ENCODE measurements at places on chromosomes 16 and 17. TPM values are rescaled to one million over a fixed set of nuclear protein-coding genes. Genes with fewer than 3 reads are reported as not detected.

The CDR2L gene
- total RNA-seq = 3.4 TPM

The SPHK1 gene
- 1.7 TPM for total RNA-seq

The TP53TG3 gene
- total RNA-seq = not detected

The KRTAP4-6 gene
- not detected for total RNA-seq

The APOH gene
- total RNA-seq = 0.31 TPM

The TTLL6 gene
- total RNA-seq = not detected

The CDRT15 gene
- not detected for total RNA-seq

The OMG gene
- total RNA-seq = 0.13 TPM

The HIRIP3 gene
- total RNA-seq = 10.5 TPM

The AATK gene
- total RNA-seq = 6.3 TPM

DNA sequence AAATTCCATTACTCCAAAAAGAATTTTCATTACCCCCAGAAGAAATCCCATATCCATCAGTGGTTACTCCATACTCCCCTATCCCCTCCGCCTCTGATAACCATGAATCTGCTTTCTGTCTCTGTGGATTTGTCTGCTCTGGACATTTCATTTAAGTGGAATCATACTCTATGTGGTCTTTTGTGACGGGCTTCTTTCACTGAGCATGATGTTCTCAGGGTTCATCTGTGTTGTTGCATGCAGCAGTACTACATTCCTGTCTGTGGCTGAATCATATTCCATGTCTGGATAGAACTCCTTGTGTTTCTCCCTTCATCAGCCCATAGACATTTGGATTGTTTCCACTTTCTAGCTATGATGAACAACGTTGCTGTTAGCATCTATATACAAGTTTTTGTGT, 59.5 kb upstream of the IRX3 start:
- no peak overlapping the region for H3K4me3 ChIP-seq
- peaks cover 8% of the 10 kb centered on the region for H3K4me1 ChIP-seq
- H3K36me3 ChIP-seq = no peaks in the 10 kb centered on the region
- peaks cover 3% of the 10 kb centered on the region for H3K27me3 ChIP-seq
- no peak for DNase-seq
- H3K27ac ChIP-seq = no peak overlapping the region

GRCh38 chr17:10081571-10082169, 116.7 kb downstream of the GAS7 start:
- H3K36me3 ChIP-seq = no peaks in the 10 kb centered on the region
- DNase-seq = no peak
- no peak overlapping the region for H3K27ac ChIP-seq
- no peak overlapping the region for H3K4me3 ChIP-seq

- peak overlapping the region; percentile 45 for H3K27ac ChIP-seq
- peaks cover 16% of the 10 kb centered on the region for H3K4me1 ChIP-seq
- peaks cover 8% of the 10 kb centered on the region for H3K36me3 ChIP-seq
- no peaks in the 10 kb centered on the region for H3K27me3 ChIP-seq
- peak; percentile 91 for DNase-seq
- no peak overlapping the region for H3K4me3 ChIP-seq
Observed at GRCh38 chr16:4501071-4501478, 24.9 kb downstream of the HMOX2 start.

GRCh38 chr17:42560246-42560645, 1.7 kb upstream of the COASY start:
- peaks cover 29% of the 10 kb centered on the region for H3K4me1 ChIP-seq
- H3K4me3 ChIP-seq = no peak overlapping the region
- no peaks in the 10 kb centered on the region for H3K27me3 ChIP-seq
- DNase-seq = no peak
- no peak overlapping the region for H3K27ac ChIP-seq

DNA sequence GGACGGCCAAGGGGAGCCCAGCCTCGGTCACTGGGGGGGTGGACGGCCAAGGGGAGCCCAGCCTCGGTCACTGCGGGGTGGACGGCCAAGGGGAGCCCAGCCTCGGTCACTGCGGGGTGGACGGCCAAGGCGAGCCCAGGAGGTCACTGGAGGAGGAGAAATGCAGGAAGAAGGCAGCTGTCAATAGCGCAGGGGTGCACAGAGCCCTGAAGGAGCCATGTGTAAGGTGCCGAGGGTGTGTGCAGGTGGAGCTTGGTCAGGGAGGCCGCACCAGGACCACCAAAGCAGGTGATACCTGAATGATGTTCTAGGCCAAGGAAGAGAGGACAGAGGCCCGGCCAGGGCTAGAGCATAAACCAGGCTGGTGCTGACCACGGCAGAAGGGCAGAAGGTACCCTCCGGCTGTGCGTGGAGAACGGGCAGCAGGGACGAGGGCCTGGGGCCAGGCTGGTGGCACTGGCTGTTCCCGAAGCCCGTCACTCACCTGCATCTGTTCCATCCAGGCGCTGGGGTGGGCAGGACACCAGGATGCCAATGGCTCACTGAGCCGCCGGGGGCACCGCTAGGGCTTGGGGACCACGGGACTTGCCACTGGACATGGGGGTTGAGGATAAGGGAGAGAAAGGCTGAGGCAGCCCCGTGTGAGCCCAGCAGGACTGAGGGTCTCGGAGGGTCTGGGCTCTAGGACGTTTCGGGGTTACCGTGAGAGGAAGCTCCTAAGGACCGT, 5.9 kb upstream of the CCDC57 start:
- H3K27ac ChIP-seq = no peak overlapping the region
- no peaks in the 10 kb centered on the region for H3K36me3 ChIP-seq
- peaks cover 16% of the 10 kb centered on the region for H3K4me1 ChIP-seq
- DNase-seq = no peak

DNA sequence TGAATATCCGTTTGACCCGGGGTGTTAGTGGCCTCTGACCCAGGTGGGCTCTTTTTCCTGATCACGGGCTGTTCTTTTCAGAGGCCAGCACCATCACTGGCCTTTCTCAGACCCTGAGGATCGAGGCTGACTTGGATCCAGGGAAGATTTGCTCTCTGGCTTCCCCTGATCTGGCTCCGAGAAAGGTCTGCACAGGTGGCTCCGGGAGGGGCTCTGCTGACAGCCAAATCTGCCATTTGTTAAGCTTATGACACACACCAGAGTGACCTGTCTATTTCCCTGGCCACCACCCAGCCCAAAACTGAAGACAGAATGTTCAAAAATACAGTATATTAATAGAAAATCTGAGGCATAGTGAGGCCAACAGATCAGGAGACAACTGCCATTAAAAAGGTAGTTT, 221.8 kb upstream of the TNRC6C start:
- no peak for DNase-seq
- H3K4me3 ChIP-seq = no peak overlapping the region
- peaks cover 6% of the 10 kb centered on the region for H3K27me3 ChIP-seq

DNA sequence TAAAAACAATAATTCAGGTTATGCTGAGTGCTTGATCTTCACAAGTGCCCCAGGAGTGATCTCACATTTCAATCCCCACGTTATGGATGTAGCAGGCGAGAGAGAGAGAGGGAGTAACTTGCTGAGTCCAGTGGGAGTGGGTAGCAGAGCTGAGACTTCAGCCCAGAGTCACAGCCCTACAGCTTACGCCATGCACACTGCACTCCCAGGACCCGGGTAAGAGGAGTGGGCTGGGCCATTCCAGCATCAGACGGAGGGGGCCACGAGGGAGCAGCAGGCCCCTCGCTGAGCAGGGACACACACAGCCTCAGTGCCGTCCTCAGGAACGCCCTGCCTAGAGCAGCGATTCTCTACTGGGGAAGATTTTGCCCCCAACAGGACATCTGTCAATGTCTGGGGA, 9.8 kb upstream of the KIF19 start:
- no peaks in the 10 kb centered on the region for H3K4me1 ChIP-seq
- H3K36me3 ChIP-seq = no peaks in the 10 kb centered on the region
- peaks cover 4% of the 10 kb centered on the region for H3K27me3 ChIP-seq
- no peak for DNase-seq
- H3K27ac ChIP-seq = no peak overlapping the region
- H3K4me3 ChIP-seq = no peak overlapping the region

DNA sequence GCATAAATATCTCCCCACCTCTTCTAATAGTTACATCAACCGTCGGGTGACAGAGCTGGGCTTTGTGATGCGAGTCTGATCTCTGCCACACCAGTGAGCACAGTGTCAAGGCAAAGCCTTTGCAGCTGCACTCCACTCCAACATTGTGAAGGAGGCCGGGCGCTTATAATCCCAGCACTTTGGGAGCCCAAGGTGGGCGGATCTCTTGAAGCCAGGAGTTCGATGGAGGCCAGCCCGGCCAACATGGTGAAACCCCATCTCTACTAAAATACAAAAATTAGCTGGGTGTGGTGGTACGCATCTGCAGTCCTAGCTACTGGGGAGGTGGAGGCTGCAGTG, 18.9 kb downstream of the CYB5D2 start:
- H3K27ac ChIP-seq = no peak overlapping the region
- DNase-seq = no peak

DNA sequence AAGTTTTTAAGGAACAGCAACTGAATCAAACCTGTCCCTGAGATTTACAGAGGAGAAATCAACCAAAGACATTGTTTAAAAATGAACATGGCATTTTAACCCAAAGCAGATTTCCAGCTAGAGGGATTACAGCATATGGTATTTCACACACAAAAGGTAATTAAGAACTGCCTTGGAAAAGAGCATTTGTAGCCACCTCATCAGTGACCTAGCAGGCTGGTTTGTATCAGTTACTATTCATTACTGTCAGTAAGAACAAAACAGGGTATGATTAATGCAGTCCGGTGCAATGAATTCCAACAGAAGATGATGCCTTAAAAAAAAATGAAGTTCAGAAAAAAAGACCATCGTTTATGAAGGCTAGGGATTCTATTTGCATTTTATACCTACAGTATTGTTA, 219.9 kb downstream of the CHD9NB start:
- H3K4me3 ChIP-seq = no peak overlapping the region
- no peak for DNase-seq
- H3K27me3 ChIP-seq = no peaks in the 10 kb centered on the region
- no peak overlapping the region for H3K27ac ChIP-seq
- H3K4me1 ChIP-seq = no peaks in the 10 kb centered on the region

DNA sequence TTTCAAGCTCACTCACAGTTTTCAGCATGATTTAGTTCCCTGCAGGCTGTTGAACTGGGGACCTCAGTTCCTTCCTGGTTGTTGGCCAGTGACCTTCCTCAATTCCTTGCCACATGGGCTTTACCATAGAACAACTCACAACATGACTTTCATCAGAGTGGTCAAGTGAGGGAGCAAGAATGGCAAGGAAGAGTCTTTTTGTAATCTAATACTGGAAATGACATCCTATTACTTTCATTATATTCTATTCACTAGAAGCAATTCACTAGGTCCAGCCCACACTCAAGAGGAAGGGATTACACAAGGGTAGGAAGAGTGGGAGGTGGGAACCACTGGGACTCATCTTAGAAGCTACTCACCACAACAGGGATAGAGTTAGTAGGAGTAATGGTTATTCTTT, 57.6 kb downstream of the SYT17 start:
- no peak overlapping the region for H3K27ac ChIP-seq
- H3K4me3 ChIP-seq = no peak overlapping the region
- H3K36me3 ChIP-seq = peaks cover 14% of the 10 kb centered on the region
- peaks cover 3% of the 10 kb centered on the region for H3K4me1 ChIP-seq
- H3K27me3 ChIP-seq = no peaks in the 10 kb centered on the region

- peak overlapping the region; percentile 70 for H3K4me3 ChIP-seq
- H3K36me3 ChIP-seq = peaks cover 45% of the 10 kb centered on the region
- peak; percentile 97 for DNase-seq
Observed at GRCh38 chr17:8226536-8227237, 16.3 kb upstream of the AURKB start.

DNA sequence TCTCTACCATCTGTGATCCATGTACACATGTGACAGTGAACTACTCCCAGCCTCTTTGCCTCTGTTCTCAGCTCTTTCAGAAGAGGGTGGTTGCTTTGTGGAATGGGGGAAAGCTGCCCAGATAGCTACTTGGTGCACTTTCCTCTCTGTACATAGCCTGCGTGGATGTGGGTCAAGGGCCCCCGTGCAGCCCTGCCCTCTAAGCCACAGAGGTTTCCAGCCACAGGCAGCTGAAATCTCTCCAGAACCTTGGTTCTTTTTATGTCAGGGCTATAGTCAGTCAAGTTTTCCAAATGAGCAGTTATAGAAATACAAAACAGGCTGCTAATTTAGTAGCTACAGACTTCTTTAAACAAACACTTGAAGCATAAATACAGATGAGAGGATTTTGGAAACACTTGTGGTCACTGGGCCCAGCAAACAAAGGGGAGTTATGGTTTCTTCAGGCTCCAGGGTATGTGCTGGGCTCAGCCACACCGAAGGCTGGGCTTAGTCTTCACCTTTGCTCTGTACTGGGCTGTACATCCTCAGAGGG, 199.7 kb upstream of the ASIC2 start:
- DNase-seq = no peak
- no peaks in the 10 kb centered on the region for H3K4me1 ChIP-seq

GRCh38 chr16:48244863-48245195, 729 bp downstream of the LONP2 start:
- peak overlapping the region; percentile 85 for H3K4me3 ChIP-seq
- H3K27me3 ChIP-seq = no peaks in the 10 kb centered on the region
- no peak for DNase-seq
- peak overlapping the region; percentile 65 for H3K27ac ChIP-seq
- H3K36me3 ChIP-seq = no peaks in the 10 kb centered on the region

GRCh38 chr17:1486802-1487695, 5.4 kb downstream of the MYO1C start:
- DNase-seq = peak; percentile 76
- H3K4me3 ChIP-seq = peak overlapping the region; percentile 53
- H3K4me1 ChIP-seq = peaks cover 62% of the 10 kb centered on the region
- H3K27ac ChIP-seq = peak overlapping the region; percentile 96
- H3K27me3 ChIP-seq = no peaks in the 10 kb centered on the region
- peaks cover 16% of the 10 kb centered on the region for H3K36me3 ChIP-seq

DNA sequence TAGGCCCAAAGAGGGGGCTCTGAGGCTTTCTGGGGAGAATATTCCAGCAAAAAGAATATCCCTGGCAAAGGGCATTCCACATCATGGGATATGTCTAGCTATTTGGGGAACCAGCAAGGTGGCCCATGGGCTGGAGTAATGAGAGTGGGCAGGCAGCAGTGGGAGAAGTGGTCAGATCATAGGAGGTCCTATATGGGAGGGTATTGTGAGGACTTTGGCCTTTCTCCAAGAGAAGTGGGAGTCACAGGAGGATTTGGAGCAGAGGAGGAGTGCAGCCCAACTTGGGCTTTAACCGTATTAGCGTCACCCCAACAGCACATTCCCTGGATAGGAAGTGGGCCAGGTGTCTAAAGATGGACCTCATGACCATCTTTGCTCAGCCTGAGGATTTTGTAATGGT, 151.4 kb downstream of the ENGASE start:
- H3K4me1 ChIP-seq = no peaks in the 10 kb centered on the region
- no peak for DNase-seq
- no peak overlapping the region for H3K4me3 ChIP-seq
- H3K27ac ChIP-seq = no peak overlapping the region

GRCh38 chr16:74501484-74502478, 80.5 kb upstream of the CLEC18B start:
- H3K4me3 ChIP-seq = no peak overlapping the region
- no peak for DNase-seq
- peaks cover 16% of the 10 kb centered on the region for H3K36me3 ChIP-seq
- H3K27me3 ChIP-seq = no peaks in the 10 kb centered on the region

- no peak overlapping the region for H3K4me3 ChIP-seq
- no peak for DNase-seq
- no peaks in the 10 kb centered on the region for H3K27me3 ChIP-seq
- H3K4me1 ChIP-seq = peaks cover 6% of the 10 kb centered on the region
- no peak overlapping the region for H3K27ac ChIP-seq
- peaks cover 28% of the 10 kb centered on the region for H3K36me3 ChIP-seq
Observed at GRCh38 chr17:64491994-64492393, 4.9 kb downstream of the POLG2 start.

GRCh38 chr17:13843862-13844635, 225.3 kb upstream of the COX10 start:
- H3K27me3 ChIP-seq = no peaks in the 10 kb centered on the region
- H3K36me3 ChIP-seq = no peaks in the 10 kb centered on the region
- no peak overlapping the region for H3K27ac ChIP-seq
- no peak for DNase-seq

- H3K27ac ChIP-seq = no peak overlapping the region
- no peak for DNase-seq
- H3K27me3 ChIP-seq = no peaks in the 10 kb centered on the region
- H3K4me3 ChIP-seq = no peak overlapping the region
- peaks cover 4% of the 10 kb centered on the region for H3K36me3 ChIP-seq
Observed at GRCh38 chr16:47250983-47251382, 107.2 kb upstream of the NETO2 start.
